ENCODE measurements at places on chromosomes 1 and 21.

GRCh38 chr1:178651742-178652141, 73.3 kb upstream of the RALGPS2 start:
- no peak for DNase-seq

DNA sequence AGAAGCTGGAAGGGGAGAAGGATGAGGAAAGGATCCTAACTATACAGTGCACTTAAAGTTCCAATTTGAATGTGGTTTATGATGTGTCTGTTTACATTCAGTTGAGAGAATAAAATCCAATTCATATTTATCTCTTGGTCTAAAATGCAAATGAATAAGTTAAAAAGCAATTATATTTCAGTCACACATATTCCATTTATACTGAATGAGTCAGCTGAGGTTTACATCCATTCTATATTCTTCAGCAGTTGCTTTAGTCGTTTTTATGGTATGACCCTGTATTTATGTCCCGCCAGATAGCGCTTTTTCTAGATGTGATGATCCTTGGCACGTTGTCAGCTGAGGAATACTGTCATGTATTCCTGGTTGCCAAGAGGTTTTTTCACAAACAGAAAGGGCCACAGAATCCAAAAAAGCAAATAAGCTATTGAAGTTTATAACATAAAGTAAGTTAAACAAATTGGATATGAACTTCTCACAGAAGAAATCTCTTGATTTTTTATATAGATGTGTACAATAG, 866.2 kb downstream of the NCAM2 start:
- no peak for DNase-seq

GRCh38 chr1:24720152-24720551, 25.1 kb upstream of the CLIC4 start:
- no peak for DNase-seq

DNA sequence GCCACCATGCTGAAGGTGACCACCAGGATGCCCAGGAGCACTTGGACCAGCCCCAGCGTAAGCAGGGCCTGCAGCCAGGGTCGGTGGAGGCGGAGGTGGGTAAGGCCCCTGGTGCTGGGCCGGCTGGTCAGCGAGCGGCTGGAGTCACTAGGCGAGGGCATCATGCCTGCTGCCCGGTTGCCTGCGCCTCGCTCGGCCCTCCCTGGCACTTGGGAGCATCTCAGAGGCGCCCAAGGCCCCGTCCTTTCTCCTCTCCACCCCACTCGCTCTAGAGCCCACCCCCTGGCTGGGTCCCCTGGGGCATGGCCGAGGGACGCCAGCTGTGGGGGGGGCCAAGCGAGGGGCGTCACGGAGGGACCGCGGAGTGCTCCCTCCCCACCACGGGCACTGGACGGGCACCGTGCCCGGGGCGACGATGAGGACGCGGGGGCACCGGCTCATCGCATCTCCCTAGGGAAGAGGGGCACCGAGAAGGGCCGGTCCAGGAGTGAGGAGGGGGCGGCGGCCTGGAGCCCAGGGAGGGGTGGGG, 505 bp downstream of the ENTREP3 start:
- DNase-seq, result no peak

DNA sequence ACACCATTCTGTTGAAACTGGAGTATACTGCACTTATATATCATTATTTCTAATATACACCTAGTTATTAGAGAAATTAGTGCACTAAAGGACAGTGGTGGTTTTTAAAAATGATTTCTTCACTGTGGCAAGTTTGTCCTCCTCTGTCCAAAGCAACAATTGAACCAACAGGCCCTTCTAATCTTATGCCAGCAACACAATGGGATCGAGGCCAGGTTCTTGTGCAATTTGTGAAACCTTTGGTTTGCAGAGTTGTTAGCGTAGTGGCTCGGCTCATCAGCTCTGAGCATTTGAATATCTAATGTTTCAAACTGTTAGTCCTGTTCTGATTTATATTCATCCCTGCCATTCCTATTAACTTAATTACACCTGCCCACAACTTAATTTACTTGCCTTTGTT, 9.9 kb upstream of the LRRC39 start:
- DNase-seq, result no peak

- no peak for DNase-seq
Observed at GRCh38 chr1:168709405-168710363, 19.3 kb downstream of the DPT start.

GRCh38 chr21:15586752-15587427, 142.9 kb upstream of the USP25 start:
- DNase-seq, result no peak

DNA sequence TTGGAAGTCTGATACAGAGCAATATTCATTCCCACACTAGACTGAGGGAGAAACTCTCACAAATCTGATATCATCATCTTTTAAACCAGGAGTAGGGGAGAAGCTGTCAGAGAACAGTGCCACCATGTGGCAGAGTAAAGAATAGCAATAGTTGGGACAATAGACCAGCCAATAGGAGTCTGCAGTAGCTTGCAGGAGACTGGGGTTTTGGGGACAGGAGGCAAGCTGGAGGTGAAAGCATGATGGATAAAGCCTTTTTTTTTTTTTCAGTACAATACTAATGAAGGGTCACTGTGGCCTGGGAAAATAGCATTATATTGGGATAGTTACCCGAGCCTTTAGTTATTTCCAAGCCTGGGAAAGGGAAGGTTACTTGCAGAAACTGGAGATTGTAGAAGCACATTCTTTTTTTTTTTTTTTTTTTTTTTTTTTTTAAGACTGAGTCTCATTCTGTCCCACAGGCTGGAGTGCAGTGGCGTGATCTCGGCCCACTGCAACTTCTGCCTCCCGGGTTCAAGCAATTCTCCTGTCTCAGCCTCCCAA, 120.7 kb downstream of the S1PR1 start:
- DNase-seq, result peak; percentile 62

All from T follicular helper cell (primary cell).